ENCODE measurements at places on chromosomes 2 and 18. TPM values are rescaled to one million over a fixed set of nuclear protein-coding genes. Genes with fewer than 3 reads are reported as not detected.

Gene STPG4
- 0.22 TPM for total RNA-seq

Gene CTDP1
- total RNA-seq = 35.1 TPM

Gene SOX11
- total RNA-seq = not detected

Gene ERMN
- total RNA-seq = 5.8 TPM

Gene KCNE4
- not detected for total RNA-seq

Gene C2orf80
- total RNA-seq = not detected

Gene PROM2
- total RNA-seq = 1.4 TPM

Gene AQP12B
- total RNA-seq = not detected

Gene MC5R
- total RNA-seq = 0.15 TPM

Data from T-helper 1 cell treated with Interleukin-12 subunit alpha and Interleukin-12 subunit beta and Interleukin-4 antibody, amounts not matched to agents 30 ng/mL and 1 ng/mL, for 36 hours (primary cell).